Pancreas (tissue), 10 donors: ENCODE measurements at places on chromosomes 4 and X. TPM values are rescaled to one million over a fixed set of nuclear protein-coding genes. Genes with fewer than 3 reads are reported as not detected.

Gene MFAP3L
- 0.76 TPM for polyA plus RNA-seq

Gene GPRIN3
- polyA plus RNA-seq, result 2.0 TPM

Gene HAUS3
- polyA plus RNA-seq, result 9.6 TPM

Gene NAP1L5
- polyA plus RNA-seq, result 13.2 TPM

Gene CXorf65
- not detected for polyA plus RNA-seq

Gene GPR143
- polyA plus RNA-seq, result 1.1 TPM

Gene AFF2
- polyA plus RNA-seq, result 0.15 TPM

Gene ANOS1
- polyA plus RNA-seq, result 0.23 TPM

Gene CCSER1
- 1.3 TPM for polyA plus RNA-seq

Gene TIGD4
- not detected for polyA plus RNA-seq

Gene MAP7D2
- 0.99 TPM for polyA plus RNA-seq

Gene GYPB
- not detected for polyA plus RNA-seq

Gene REELD1
- polyA plus RNA-seq, result 3.4 TPM

Gene TMEM129
- polyA plus RNA-seq, result 25.9 TPM

Gene TMEM154
- polyA plus RNA-seq, result 0.15 TPM

Gene ARMCX4
- polyA plus RNA-seq, result 13.5 TPM

Gene HTR2C
- polyA plus RNA-seq, result not detected
